ENCODE measurements at places on chromosomes 6 and 20. TPM values are rescaled to one million over a fixed set of nuclear protein-coding genes. Genes with fewer than 3 reads are reported as not detected.

DNA sequence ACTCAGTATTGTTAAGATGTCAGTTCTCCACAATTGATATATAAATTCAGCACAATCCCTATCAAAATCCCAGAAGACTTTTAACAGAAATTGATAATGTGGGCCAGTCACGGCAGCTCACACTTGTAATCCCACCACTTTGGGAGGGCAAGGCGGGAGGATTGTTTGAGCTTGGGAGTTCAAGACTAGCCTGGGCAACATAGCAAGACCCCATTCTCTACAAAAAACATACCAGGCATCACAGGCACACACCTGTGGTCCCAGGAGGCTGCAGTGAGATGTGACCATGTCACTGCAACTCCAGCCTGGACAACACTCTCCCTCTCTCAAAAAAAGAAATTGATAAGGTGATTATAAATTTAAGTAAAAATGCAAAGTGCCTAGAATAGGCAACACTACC is 90.9 kb downstream of the PDSS2 start:
- H3K27ac ChIP-seq = no peak overlapping the region
- no peaks in the 10 kb centered on the region for H3K4me1 ChIP-seq

CCNC gene
- 33.4 TPM for total RNA-seq

DNA sequence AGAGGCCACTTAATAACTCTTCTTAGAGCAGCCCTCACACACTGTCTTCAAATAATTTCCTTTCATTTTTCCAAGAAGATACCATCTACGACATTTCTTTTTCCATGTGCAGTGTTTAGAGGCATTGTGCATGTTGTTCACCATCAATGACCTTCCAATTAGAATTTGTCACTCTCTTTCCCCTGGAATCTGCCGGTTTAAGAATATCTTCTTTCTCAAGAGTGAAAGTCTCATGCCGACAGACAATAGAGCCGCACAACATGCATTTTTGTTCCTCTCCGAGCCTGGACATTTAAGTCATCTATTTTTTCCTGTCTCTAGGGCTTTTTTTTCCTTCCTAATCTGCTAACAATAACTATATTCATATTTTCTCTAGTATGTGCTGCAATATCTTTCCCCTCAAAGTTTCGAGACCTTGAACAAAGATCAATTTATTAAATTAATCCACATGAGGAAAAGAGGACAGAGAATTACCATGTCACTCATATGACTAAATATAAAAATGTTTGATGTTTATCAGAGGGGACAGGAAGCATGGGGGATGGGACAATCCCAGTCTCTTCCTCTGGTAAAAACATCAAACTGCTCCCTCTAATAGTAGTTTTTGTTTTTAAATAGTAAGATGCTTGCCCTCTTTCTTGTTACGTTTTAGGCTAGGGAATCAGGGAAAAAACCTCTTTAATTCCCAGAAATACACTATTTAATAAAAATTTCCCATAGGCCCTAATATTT is 893.4 kb downstream of the C6orf118 start:
- no peak overlapping the region for H3K4me3 ChIP-seq
- no peak for DNase-seq
- no peak overlapping the region for H3K27ac ChIP-seq

CDSN gene
- total RNA-seq = not detected

- no peaks in the 10 kb centered on the region for H3K27me3 ChIP-seq
- no peaks in the 10 kb centered on the region for H3K4me1 ChIP-seq
- no peak overlapping the region for H3K27ac ChIP-seq
- no peak for DNase-seq
Measured at GRCh38 chr6:43736211-43736786, 33.7 kb upstream of the VEGFA start.

PRRT1 gene
- 2.5 TPM for total RNA-seq

DNA sequence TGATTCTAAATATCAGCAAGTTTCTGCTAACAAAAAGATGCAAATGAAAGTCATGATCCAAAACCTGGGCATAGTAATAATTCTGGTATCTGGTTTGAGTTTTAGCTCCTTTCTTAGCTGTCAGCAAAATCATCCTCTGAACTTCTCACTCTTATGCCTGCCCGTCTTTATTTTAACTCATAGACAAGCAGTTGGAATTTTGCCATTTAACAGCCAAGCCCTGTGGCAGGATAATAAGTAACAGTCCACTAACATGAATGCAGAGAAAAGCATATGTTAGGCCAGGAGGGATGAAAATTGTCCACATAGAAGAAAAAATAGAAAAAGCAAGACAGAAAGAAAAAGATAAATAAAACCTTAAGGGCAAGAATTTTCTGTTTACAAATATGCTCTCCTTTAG is 170.0 kb upstream of the LAMA2 start:
- DNase-seq = no peak
- H3K27me3 ChIP-seq = no peaks in the 10 kb centered on the region
- H3K4me3 ChIP-seq = no peak overlapping the region
- no peak overlapping the region for H3K27ac ChIP-seq

FAM184A gene
- 5.7 TPM for total RNA-seq

TCP11 gene
- not detected for total RNA-seq

DEF6 gene
- total RNA-seq = 7.1 TPM

- H3K4me1 ChIP-seq = no peaks in the 10 kb centered on the region
- no peak overlapping the region for H3K4me3 ChIP-seq
- no peak for DNase-seq
Measured at GRCh38 chr6:40326714-40327421, 260.3 kb downstream of the LRFN2 start.
